MCF 10A (cell line): ENCODE measurements at places on chromosomes 11 and 22.

DNA sequence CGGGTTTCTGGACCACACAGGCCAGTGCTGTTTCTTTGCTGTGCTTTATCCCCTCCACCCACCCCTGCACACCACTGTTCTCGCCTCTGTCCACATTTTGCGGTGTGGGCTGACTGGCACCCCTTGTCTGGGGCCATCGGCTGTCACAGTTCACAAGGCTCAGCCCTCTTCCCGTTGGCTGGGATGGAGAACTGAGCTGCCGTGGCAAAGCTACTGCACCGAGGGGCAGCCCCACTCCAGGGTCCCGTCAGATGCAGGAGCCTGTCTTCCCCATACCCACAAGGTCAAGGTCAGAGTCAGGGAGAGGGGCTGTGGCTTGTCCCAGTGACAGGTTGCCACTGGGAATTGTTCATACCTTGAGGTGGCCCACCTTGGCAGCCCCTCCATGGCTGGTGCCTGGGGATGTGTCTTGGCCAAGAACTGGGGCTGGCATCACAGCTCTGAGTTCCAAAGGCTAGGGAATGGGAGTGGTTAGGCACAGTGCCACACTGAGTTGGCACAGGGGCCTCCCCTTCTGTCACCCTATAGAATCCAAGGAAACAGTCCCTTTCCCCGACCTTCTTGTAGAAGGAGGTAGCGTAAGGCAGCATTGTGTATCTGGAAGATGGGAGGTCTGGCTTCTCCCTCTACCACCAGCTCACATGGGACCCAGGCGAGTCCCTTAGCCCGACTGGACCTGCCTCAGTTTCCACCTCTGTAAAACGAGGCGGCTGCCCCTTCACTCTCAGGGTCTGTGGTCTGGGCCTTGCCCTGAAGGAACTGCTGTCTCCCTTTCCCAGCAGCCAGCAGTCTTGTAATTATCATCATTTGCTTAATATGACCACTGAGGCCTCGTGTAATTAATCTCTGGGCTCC, 3.4 kb downstream of the GRK2 start:
- no peak for DNase-seq

- DNase-seq, result no peak
These were observed 143.7 kb downstream of the PKNOX2 start for GRCh38 chr11:125308246-125308645.

GRCh38 chr11:34184505-34185015, 79.1 kb downstream of the NAT10 start:
- no peak for DNase-seq

- no peak for DNase-seq
These were observed 2.2 kb upstream of the HDAC10 start for GRCh38 chr22:50253046-50253915.

DNA sequence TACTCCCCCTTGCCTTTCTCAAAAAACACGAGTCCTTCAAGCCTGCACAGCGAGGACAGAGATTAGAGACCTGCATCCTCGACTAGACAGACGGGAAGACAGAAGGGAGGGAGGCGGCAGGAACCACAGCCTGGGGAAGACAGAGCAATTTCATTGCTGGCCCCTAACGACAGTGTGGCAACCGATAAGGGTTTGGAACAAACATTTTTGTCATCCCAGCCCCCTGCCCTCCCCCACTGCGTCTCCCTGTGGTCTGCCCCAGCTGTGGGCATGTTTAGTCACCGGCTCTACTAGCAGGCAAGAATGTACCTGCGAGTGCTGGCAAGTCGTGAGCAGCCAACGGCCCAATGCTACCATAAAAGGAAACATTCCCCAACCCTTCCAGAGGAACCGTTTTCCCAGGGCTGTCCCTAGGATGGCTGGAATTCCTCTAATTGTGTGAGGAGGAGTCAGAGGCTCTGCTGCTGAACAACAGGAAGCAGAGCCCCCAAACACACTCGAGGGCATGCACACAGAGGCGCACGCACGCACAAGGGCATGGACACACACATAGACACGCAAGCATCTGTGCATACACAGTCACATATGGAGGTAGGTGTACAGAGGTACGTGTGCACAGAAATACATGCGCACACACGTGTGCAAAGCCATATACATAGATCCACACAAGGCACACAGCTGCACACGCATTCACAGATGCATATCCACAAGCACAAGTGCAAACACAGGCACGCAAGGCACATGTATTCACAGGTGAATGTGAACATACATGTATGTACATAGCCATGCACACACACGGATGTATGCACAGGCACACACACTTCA, 58.3 kb downstream of the MYH9 start:
- DNase-seq, result peak; percentile 98

DNA sequence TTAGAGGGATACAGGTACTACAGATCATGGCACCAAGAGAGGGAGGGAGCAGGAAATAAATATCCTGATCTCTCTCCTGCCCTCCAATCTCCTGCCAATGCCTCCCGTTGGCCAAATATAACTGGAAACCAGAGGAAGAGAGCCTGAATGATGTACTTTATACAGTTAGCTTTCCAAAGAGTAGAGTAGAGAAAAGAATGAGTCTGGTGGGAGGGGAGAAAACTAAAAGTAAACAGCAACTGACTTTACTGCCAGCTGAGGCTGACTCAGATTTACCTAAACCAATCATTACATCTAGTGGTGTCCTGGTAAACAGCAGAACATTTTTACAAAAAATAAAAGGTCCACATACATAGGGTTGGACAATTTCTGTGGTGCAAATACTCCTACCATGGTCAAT, 5.1 kb downstream of the MPZL3 start:
- no peak for DNase-seq

GRCh38 chr11:110242746-110243145, 53.7 kb downstream of the RDX start:
- DNase-seq, result no peak

DNA sequence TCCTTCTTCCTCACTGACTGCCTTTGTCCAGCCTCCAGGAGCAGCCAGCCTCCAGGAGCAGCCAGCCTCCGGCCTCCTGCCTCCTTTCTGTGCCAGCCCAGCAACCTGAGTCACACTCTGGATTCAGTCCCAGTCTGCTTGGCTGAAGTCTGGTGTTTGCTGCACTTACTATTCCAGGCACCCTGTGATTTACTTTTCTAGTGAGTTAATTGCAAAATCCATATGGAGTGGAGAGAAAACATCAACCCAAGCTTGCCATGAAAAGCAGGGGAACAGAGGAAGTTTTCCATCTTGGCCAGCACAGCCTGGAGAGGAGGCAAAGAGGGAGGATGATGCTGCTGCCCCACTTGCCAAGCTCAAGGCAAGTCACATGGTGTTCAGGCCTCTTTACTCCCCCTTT, 400.5 kb downstream of the TENM4 start:
- peak; percentile 53 for DNase-seq

DNA sequence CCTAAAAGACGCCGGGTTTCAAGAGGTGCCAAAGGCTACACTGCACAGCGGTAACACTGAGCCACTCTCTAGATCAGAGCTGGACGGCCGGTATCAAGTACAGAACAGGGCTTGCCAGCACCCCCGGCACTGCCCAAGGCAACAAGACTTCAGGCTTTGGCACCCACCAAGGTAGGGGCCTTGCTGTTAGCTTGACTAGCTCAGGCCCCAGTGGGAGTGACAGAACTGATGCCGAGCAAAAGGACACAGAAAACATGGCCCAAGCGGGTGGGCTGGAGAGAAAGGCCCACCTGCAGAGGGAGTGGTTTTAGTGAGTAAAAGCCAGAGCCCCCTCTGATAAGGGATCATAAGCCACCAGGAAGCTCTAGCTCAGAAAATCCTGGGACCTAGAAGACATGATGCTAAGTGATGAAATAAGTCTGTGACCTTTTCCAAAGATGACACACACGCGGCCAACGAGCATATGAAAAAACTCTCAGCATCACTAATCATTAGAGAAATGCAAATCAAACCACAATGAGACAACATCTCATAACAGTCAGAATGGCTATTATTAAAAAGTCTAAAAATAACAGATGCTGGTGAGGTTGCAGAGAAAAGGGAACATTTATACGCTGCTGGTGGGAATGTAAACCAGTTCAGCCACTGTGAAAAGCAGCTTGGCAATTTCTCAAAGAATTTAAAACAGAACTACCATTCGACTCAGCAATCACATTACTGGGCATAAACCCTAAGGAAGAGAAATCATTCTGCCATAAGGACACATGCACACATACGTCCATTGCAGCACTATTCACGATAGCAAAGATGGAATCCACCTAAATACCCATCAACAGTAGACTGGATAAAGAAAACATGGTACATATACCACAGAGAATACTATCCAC, 12.9 kb downstream of the EHD1 start:
- no peak for DNase-seq

DNA sequence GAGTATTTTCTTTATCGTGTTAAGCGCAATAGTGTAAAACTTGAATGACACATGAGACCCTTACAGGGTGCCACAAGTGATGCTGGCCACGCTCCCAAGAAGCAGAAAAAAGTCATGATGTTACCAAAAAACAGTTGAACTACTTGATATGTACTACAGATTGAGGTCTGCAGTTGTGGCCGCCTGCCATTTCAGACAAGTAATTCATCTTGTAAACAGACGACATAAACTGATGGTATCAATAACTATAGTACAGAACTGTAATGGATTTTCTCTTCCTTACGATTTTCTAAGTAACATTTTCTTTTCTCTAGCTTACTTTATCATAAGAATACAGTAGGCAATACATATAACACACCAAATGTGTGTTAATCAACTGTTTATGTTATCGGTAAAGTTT, 5.5 kb downstream of the CD59 start:
- DNase-seq, result no peak

DNA sequence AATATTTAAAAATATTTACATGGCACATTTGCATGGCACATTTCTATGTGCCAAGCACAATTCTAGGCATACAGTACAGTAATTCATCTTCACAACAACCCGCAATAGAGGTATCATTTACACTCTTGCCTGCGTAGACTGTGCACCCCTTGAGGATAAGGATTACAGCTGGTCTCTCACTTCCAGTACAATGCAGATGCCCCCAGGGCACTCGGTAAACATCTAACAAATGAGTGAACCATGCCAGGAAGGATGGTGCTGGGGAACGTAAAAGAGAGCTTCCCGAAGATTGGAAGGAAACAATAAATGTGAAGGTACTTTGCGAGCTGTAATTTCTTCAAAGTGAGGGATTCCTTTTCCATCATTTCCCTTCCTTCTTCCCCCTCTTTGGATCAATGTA, 1.3 kb downstream of the PRPF19 start:
- DNase-seq, result no peak

DNA sequence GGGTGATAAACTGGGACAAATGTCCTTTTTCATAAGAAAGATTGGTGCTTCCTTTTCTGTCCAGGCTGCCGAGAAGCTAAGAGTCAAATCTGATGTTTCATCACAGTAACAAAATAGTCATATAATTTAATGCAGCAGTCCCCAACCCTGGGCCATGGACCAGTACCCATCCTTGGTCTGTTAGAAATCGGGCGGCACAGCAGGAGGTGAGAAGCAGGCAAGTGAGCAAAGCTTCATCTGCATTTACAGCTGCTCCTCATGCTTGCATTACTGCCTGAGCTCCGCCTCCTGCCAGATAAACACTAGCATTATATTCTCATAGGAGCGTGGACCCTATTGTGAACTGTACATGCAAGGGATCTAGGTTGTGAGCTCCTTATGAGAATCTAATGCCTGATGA, 26.2 kb downstream of the PRR14L start:
- DNase-seq, result no peak

- DNase-seq, result no peak
These were observed 78.0 kb downstream of the CNTN5 start for GRCh38 chr11:99098751-99099150.

GRCh38 chr11:125072218-125072960, 9.3 kb downstream of the SLC37A2 start:
- no peak for DNase-seq

DNA sequence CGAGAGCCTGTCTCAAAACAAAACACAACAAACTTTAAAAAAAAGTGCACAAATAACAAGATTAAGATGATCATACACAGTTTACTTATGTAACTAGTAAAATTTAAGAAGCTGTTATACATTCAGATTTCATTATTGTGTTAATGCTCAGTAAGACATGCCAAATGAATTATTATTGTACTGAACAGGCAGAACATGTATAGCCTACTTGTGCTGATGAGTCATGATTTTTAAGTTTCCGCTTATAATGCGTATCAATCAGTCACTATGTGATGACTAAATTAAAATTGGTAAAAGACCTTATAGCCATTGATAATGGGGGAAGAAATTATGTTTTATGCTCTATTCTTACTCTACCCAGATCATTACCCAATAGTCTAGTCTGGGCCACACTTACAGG, 20.5 kb upstream of the EXPH5 start:
- DNase-seq, result no peak

- no peak for DNase-seq
These were observed 108.5 kb downstream of the MICAL2 start for GRCh38 chr11:12218909-12219308.

GRCh38 chr11:67230406-67230805, 35.9 kb upstream of the GRK2 start:
- DNase-seq, result no peak

- no peak for DNase-seq
These were observed 50.6 kb upstream of the PPARA start for GRCh38 chr22:46099740-46100139.

- DNase-seq, result no peak
These were observed 57.6 kb downstream of the JRKL start for GRCh38 chr11:96447208-96448110.

GRCh38 chr11:1440496-1440895, 46.1 kb downstream of the MOB2 start:
- DNase-seq, result no peak
